Skeletal muscle cell (primary cell): ENCODE measurements at places on chromosomes 7 and 10.

- DNase-seq, result no peak
Measured at GRCh38 chr7:115827305-115828045, 203.1 kb downstream of the TFEC start.

GRCh38 chr10:62980687-62981086 is 152.4 kb upstream of the NRBF2 start:
- no peak for DNase-seq

DNA sequence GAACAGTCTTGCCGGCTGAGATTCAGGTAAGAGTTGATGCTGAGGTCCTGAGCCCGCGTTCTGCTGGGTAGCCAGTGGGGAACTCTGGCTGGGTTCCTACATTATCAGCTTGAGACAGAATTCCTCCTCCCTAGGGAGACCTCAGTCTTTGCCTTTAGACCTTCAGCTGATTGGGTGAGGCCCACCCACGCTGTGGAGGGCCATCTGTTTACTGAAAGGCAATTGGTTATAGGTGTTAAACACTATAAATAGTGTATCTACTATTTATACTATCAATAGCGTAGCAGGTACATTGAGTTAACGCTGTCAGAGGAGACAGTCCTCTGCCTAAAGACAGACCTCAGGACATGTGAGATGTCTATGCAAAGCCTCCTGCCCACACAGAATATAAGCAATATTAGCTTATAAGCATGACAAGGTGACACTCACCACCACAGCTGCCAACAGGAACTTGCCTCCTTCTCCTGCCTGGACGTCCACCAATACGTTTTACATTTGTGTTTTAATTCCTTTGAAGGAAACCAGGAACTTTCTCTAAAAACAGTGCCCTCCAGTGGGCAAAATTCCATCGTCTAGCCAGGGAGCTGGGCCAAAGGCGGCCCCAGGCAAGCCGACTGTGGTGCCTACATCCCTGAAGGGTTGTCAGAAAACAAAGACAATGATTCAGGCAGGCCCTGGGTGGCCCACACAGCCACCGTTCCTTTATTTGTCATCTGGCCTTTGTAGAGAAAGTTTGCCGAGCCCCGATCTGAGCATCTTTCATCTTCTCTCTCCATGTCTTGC is 58.8 kb downstream of the INSIG1 start:
- DNase-seq, result no peak

GRCh38 chr7:30549931-30550493 is 44.7 kb upstream of the GARS1 start:
- no peak for DNase-seq

- no peak for DNase-seq
Measured at GRCh38 chr10:33279811-33280602, 54.5 kb downstream of the NRP1 start.

DNA sequence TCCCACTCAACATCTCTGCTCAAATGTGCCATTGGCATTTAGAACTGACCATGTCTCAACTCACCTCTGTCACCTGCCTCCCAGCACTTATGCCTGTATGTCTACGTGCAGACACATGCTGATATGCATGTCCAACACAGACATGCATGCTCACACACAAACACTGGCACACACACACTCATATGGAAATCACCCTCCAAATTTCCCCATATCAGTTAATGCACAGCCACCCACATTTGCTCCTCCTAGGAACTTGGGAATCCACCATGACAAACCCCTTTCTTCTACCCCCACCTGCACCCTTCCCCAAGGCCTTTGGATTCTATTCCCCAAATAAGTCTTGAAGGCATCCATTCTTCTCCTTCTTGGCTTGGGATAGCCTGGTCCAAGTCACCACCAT is 4.4 kb downstream of the FAM170B start:
- DNase-seq, result no peak

GRCh38 chr10:105974803-105975456 is 1189.6 kb downstream of the SORCS1 start:
- no peak for DNase-seq

GRCh38 chr10:43879742-43880141 is 231.1 kb upstream of the ZNF32 start:
- DNase-seq, result no peak

GRCh38 chr7:92244808-92245486 is 767 bp downstream of the KRIT1 start:
- no peak for DNase-seq

DNA sequence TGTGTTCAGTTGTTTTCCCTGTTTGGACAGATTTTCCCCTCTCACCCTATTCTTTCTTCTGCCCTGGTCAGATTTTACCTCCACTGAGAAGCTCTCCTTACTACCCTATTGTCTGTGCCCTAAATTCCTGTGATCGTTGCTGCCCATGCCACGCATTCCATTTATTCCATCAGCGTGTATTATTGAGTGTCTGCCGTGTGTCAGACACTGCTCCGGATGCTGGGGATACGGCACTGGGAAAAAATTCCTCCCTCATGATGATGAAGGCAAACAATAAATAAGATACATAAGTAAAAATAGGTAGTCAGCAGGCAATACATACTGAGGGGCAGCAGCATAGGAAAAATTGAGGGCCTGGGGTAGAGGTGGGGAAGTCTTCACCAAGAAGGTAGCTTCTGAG is 86.8 kb downstream of the FANK1 start:
- DNase-seq, result no peak

DNA sequence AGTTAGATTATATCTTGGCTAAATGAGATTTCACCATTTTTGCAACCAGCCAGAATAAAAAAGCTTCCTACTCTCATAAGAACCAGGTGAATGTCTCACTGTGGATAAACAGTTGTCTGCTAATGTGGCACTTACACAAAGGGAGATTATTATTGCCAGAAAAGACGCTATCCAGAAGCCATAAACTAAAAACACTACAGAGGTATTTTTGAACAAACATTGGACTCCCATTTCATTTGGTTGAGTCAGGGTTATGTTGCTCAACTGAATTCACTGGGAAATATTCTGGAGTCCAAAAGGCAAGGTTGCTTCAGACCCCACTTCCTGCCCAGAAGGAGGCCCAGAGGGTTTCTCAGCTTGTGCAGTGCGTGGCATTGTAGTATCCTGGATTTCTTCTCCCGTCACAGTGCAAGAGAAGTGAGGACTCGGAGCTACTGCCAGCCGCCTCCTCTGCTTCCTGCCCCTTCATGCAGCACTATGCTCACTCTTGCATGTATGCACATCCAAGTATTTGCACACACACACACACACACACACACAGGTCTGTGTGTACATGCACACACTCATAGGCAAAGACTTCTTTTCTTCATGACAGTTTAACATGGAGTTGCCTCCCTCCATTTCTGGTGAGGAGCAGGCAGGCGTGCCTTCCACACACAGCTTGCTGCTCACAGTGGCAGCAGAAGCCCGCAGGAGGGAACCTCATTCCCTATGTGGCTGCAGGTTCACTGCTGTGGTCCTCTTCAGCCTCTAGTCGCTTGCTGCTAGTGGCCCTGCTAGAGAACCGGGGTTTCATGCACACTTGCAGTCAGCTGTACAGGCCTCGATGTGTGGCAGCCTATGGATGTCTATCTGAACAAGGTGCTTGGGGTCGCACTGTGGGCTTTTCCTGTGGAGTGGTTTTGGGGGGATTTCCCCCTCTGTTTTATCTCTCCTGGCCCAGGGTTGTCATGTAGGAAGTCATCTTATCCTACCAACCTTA is 10.1 kb downstream of the DENND10 start:
- peak; percentile 85 for DNase-seq

- DNase-seq, result no peak
Measured at GRCh38 chr10:75347186-75347585, 54.4 kb downstream of the ZNF503 start.
